ENCODE measurements at places on chromosomes 1 and 21.

DNA sequence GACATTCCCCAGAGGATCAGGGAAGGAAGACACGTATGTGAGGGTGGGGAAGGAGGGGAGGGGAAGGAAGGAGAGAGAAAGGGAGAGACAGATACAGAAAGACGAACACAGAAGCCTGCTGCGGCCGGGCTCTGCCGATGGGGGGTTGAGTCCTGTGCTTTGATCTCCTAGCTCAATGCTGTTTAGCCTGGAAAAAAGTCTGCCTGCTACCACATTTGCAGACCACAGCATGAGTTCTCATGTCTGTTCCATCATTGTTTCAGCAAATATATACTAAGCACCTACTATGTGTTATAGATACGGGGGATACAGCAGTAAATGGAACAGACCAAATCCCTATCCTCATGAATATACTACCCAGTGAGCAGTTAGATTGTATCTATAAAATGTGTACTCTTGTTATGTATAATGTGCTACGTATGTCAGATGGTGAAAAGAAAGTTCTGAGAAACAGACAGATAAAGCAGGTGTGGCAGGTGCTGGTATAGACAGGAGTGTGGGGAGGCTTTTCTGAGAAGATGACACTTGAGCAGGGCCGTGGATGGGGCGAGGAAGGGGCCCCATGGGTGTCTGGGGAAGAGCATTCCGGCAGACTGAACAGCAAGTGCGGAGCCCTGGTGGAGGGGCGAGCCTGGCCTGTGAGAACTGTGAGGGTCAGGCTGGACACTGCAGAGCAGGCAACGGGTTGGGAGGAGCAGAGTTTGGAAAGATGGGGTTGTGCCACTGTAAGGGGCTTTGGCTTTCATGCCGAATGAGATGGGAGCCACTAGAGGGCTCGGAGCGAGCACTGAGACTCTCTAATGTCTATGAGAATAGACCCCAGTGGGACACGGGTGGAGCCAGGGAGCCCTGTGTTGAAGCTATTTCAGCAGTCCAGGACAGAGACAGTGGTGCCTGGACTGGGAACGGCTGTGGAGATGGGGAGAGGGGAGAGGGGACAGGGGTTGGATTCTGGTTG, 34.1 kb downstream of the KIAA1614 start:
- no peak for DNase-seq

DNA sequence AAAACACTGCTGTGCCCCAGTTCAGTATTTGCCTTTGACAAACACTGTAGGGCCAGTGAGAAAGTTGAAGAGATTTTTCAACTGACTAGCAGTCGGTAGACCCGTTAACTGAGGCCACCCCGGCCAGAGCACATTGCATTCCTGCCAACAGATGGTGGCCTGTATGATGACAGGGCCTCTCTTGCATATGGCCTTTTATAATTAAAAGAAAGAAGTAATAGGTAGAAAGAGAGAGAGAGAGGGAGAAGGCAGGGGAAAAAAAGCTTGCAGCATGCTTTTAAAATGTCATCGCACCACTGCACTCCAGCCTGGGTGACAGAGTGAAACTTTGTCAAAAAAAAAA, 4.7 kb upstream of the C1orf174 start:
- DNase-seq = no peak

GRCh38 chr1:238141353-238141752, 250.6 kb upstream of the ZP4 start:
- DNase-seq = no peak

DNA sequence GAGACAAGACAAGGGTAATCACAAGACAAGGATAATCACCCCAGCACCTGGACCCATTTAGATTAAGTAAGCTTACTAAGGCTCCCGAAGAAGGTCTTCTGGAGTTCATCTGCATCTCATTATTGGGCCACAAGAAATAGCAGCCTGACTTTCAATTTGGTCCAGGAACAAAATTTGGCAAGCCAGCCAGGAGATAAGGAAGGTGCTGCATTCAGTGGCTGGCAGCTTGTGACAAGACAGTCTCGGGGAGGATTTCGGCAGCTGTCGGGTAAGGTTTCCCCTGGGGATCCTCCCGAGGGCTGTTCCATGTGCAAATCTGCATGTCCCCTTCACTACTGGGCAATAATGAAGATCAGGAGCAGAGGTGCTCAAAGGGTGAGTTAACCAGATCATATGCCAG, 195.2 kb downstream of the FCRL5 start:
- no peak for DNase-seq

DNA sequence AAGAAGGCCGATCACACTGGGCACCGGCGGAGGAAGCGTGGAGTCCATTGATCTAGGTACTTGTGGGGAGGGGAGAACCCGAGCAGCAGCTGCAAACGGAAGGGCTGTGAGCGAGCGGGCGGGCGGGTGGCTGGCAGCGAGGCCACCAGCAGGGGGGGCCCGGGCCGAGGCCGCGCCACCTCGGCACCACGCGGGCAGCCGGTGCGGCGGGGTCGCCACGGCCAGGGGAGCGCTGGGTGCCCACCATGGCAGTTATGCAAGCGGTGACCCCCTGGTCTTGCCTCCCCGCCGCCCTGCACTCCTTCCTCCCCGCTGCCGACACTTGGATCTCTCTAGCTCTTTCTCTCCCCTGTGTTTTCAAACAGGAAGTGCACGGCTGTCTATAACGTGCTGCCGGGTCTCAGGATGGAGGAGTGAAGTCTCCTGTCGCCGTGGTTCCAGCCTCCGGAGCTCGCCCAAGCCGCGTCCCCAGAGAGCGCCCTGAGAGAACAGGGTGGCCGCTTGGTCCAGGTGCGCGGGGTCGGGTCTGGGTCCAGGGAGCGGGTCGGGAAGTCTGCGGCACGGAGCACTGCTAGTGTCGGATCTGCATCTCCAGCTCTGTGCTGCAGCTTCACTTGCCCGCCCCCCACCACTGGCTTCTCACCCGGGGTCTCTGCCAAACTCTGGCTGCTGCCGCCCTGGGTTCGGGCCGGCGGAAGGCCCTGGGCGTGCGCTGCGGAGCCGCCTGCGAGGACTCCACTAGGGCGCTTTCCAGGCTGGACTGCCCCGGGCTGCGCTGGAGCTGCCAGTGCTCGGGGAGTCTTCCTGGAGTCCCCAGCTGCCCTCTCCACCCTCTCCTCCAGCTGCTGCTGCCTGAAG, 22.7 kb downstream of the LRRC8D start:
- DNase-seq = peak; percentile 76

DNA sequence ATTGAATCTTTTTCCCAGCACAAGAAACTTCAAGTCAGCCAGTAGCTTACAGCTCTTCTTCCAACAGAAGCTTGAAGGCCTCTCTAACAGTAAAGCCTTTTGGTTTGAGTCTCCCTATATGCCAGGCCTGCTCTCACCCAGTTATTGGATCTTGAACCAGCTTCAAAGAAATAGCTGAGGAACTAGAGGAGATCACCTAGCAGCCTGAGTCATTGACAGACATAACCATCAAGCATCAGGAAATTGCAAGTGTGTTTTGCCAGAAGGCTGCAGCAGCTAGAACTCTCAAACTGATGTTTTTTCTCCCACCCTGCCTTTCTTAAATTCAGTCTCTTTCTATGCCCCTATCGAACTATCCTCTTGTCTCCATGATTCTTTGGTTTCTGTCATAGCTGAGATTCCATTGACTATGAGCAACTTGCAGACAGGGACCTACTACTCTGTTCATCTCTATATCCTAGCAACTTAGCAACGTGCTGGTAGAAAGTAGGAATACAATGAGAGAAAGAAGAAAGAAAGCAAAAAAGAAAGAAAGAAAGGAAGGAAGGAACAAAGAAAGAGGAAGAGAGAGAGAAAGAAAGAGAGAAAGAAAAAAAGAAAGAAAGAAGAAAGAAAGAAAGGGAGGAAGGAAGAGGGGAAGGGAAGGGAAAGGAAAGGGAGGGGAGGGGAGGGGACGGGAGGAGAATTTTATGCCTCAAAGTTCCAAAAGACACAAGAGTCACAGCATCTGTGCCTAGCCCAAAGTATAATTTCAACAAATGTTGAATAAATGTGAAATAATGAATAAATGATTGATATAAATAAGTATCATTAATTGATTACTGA, 60.0 kb upstream of the FGGY start:
- no peak for DNase-seq

DNA sequence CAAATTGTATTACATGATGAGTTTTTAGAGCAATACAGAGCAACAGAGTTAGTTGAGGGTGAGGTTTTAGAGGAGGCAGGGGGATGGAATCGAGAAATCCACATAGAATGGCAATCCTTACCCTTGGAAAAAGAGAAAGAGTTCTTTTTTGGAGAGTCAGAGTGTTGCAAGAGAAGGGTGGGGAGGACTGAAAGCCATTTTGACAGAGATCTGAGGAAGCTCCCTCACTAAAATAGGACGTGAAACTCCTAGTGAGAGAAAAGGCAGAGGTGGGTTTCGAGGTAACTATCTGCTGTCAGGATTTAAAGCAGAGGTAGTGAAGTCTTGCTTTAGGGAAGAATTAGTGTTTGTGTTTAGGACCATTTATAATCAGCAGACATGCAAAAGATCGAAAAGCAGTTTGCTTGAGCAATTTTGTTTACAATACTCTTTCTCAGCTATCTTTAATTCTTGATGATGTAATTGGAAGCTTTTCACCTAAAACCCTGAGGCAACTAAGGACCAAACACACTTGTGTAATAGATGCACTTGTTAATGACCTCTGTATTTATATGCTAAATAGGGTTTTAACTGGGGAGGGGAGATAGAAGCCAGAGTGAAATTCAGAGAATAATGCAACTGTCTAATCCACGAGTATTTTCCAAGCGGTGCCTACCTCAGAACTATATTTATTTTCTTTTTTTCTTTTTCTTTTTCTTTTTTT, 20.0 kb downstream of the ADAMTS5 start:
- peak; percentile 55 for DNase-seq

All from fibroblast of villous mesenchyme (primary cell).